ENCODE measurements at places on chromosomes 12 and 14. TPM values are rescaled to one million over a fixed set of nuclear protein-coding genes. Genes with fewer than 3 reads are reported as not detected.

Gene CELA1
- total RNA-seq: not detected

Gene ZDHHC22
- 0.13 TPM for total RNA-seq

Gene DBX2
- total RNA-seq: not detected

- no peak overlapping the region for H3K27ac ChIP-seq
- H3K36me3 ChIP-seq: no peaks in the 10 kb centered on the region
- no peaks in the 10 kb centered on the region for H3K27me3 ChIP-seq
- DNase-seq: no peak
These were observed 28.2 kb downstream of the RPGRIP1 start for GRCh38 chr14:21308132-21308478.

GRCh38 chr14:21852061-21852664 lies 178.5 kb upstream of the OR4E1 start:
- no peak for DNase-seq
- no peaks in the 10 kb centered on the region for H3K4me1 ChIP-seq
- H3K36me3 ChIP-seq: no peaks in the 10 kb centered on the region
- H3K4me3 ChIP-seq: no peak overlapping the region
- H3K27me3 ChIP-seq: no peaks in the 10 kb centered on the region

- no peak overlapping the region for H3K27ac ChIP-seq
- no peak for DNase-seq
- peaks cover 11% of the 10 kb centered on the region for H3K36me3 ChIP-seq
- H3K27me3 ChIP-seq: peaks cover 4% of the 10 kb centered on the region
- H3K4me3 ChIP-seq: no peak overlapping the region
These were observed 58.2 kb downstream of the ESR2 start for GRCh38 chr14:64235652-64236640.

DNA sequence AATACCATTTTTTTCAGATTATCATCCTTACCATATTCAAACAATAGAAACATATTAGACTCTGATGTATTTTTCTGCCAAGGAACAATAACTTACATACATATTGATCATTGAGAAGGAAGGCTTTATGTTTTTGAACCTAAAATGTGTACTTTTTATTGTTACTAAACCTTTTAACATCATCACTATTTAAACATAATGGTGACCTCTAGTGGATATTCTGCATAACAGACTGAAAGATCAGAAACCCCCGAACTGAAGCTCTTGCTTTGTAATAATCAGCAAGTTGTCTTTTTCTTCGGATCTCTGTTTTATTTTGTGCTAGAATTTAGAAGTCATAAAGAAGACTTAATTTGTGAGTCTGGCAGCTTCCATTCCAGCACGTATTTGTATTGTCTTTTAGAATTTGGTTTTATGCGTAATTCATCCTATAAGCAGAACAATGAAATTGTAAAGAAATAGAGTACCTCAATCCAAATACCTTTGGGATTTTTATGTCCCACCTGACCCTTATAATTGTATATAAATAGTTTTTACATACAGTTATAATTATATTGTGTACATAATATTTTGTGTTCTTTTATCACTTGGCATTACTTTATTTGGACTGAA lies 125.9 kb upstream of the ATF1 start:
- peaks cover 27% of the 10 kb centered on the region for H3K4me1 ChIP-seq
- H3K27ac ChIP-seq: no peak overlapping the region
- peaks cover 9% of the 10 kb centered on the region for H3K36me3 ChIP-seq

DNA sequence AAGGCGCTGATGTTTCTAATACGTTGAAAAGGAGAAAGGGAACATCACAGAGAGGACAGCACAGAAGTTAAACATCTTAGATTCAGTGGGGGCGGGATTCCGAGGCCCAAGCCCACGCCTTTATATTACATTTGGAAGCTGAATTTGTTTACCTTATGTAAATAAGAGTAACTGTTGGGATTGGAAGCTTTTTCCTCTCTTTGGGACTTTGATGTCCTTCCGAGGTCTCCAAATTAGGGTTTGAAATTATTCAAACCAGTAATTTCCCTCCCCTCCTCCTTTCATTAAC lies 6.4 kb downstream of the FOXA1 start:
- H3K36me3 ChIP-seq: no peaks in the 10 kb centered on the region
- H3K27me3 ChIP-seq: peaks cover 100% of the 10 kb centered on the region
- no peak for DNase-seq
- H3K4me3 ChIP-seq: no peak overlapping the region
- no peak overlapping the region for H3K27ac ChIP-seq

DNA sequence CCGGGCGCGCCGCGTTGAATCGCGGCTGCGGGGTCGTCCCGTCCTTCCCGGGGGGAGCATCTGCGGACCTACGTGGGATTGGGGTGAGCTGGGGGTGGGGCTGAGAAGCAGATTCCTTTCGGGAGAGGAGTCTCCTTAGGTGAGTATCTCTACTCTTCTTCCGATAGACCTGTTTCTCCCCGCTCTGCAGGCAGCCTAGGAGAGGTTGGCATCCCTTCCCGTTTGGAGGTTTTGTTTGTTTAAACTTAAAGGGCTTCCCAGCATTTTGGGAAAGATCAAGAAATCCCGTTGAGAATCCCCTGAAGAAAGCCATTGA lies 411 bp downstream of the TTLL5 start:
- H3K27ac ChIP-seq: peak overlapping the region; percentile 80
- no peak for DNase-seq
- peak overlapping the region; percentile 75 for H3K4me3 ChIP-seq
- H3K4me1 ChIP-seq: peaks cover 27% of the 10 kb centered on the region

DNA sequence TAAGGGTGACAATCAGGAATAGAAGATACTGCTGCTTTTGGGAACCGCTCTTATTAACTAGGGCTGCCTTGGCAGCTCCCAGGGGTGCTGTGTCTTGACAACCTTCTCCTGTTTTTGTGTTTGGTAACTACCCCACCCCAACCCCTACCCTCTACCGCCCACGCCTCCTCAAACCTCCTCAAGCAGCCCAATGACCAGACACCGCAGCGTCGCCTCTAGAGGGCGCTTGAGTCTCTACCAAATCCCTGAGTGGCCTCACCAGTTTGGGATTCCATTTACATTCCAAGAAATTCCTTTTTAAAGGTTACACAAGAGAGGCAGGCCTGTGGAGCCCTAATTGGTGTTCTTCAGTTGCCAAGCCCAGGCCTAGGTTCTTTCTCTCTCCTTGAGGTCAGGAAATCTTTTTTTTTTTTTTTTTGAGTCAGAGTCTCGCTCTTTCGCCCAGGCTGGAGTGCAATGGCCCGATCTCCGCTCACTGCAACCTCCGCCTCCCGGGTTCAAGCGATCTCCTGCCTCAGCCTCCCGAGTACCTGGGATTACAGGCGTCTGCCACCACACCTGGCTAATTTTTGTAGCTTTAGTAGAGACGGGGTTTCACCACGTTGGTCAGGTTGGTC lies 72.4 kb upstream of the USP44 start:
- H3K27me3 ChIP-seq: no peaks in the 10 kb centered on the region
- H3K27ac ChIP-seq: peak overlapping the region; percentile 85
- no peak overlapping the region for H3K4me3 ChIP-seq
- no peaks in the 10 kb centered on the region for H3K36me3 ChIP-seq

GRCh38 chr14:56400109-56400825 lies 179.3 kb upstream of the TMEM260 start:
- no peaks in the 10 kb centered on the region for H3K27me3 ChIP-seq
- DNase-seq: no peak
- no peak overlapping the region for H3K27ac ChIP-seq
- H3K4me3 ChIP-seq: no peak overlapping the region
- H3K4me1 ChIP-seq: no peaks in the 10 kb centered on the region

DNA sequence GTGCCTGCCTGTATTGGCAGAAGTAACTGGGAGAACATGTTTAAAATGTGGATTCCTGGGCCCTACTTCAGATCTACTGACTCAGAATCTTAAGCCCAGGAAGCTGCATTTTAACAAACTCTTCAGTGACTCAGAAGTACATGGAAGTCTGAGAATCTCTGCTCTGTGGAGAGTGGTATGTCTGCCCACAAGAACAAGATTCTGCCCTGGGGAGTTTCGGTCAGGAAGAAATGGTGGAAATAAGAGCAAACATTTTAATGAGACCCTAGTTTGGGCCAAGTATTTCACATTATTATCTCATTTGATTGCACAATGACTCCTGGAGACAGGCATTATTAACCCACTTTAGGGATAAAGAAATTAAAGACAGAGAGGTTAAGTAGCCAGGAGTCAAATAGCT lies 8.2 kb downstream of the ALDH1L2 start:
- H3K36me3 ChIP-seq: no peaks in the 10 kb centered on the region
- H3K4me1 ChIP-seq: no peaks in the 10 kb centered on the region
- H3K27ac ChIP-seq: no peak overlapping the region
- H3K4me3 ChIP-seq: no peak overlapping the region
- H3K27me3 ChIP-seq: no peaks in the 10 kb centered on the region

DNA sequence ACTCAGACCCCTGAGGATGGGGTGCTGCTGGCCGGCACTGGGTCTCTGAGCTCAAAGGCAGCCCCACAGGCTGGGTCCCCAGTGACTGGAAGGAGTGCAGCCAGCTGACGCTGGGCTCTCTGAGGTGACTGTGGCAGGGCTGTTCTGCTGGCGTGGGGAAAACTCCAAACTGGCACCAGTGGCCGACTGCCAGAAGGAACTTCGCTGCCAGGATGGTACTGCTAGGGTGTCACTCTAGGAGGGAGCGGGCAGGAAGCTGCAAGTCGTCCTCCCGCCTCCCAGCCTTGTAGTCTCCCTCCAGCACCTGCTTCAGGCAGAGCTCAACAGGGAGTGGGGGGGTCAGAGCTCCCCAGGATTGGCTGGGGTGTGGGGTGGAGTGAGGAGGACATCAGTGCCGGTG lies 41.3 kb downstream of the CDC42BPB start:
- no peak overlapping the region for H3K27ac ChIP-seq
- peaks cover 2% of the 10 kb centered on the region for H3K36me3 ChIP-seq
- H3K27me3 ChIP-seq: no peaks in the 10 kb centered on the region
- DNase-seq: no peak

DNA sequence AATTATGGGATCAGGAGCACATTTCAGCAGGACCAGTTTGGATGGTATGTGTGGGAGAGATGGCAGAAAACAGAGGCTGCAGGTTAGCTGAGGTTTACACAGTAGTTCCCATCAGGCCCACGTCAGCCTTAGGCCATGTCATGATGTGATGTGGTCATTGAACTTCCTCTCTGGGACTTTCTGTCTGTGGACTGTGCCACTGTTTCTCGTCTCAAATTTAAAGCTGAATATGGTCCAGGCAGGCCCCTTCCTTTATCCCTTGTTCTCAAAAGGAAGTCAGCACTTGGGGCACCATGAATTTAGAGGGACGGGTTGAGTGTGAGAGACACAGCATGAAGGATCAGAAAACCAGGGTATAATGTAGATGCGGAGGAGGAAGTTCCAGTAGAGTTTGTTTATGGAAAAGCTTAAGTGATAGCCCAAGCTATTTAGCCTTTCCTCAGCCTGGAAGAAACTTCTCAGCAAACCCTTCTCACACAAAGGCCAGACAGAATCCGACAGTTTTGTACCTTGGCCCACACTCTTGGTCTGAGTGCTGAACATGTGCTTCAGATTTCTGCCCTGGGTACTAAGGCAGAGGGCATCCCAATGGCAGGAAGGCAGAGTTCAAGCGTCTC lies 3.6 kb upstream of the IGFBP6 start:
- H3K27ac ChIP-seq: peak overlapping the region; percentile 0
- no peak for DNase-seq
- H3K27me3 ChIP-seq: no peaks in the 10 kb centered on the region
- H3K36me3 ChIP-seq: no peaks in the 10 kb centered on the region
- no peak overlapping the region for H3K4me3 ChIP-seq

DNA sequence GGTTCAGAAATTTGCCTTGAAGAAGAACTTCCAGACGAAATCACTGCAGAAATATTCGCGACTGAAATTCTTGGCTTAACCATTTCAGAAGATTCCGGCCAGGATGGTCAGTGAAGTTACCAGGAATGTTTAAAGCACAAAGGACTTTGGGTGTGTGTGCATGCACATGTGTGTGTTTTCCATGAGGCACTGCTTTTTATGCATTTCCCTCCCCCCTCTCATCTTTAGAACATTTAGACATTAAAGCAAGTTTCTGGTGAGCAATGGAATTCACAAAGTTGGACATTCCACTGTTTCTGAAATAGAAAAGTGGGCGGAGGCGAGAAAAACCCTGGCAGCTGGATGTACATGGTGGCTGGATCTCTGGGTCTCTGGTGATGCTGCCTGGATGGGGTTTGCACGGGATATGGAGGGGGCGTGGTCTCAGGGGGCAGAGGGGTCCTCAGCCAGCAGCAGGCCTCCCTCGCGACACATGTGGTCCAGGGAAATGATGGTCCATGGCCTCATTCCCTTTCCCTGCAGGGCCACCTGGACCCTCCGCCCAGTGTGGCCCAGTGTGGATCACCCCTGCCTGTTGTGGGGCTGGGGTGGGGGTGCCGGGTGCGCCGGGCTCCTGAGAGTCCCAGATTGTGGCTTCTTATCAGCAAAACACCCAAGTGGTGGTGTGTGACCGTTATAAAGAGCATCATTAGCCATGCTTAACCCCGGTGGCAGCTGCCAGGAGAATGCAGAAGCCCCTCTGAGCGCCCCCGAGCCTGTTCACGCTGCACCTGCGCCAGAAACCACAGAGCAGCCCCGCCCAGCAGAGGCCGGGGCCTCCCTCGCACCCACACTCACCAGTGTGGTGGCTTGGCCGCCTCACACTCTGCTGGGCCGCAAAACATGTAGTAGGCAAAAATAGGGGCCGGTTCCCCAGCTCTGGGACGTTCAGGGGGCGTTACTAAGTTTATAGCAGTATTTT lies 17.8 kb upstream of the BCL7A start:
- peak; percentile 81 for DNase-seq
- H3K27me3 ChIP-seq: no peaks in the 10 kb centered on the region
- H3K4me3 ChIP-seq: no peak overlapping the region
- H3K4me1 ChIP-seq: no peaks in the 10 kb centered on the region
- no peak overlapping the region for H3K27ac ChIP-seq

Data from esophagus muscularis mucosa (tissue), 4 donors.